ENCODE measurements at places on chromosomes 4 and X. TPM values are rescaled to one million over a fixed set of nuclear protein-coding genes. Genes with fewer than 3 reads are reported as not detected.

Gene CT45A10
- not detected for total RNA-seq

Gene TAF7L
- 0.19 TPM for total RNA-seq

Gene SPIN2A
- 0.98 TPM for total RNA-seq

Gene KCNE5
- 1.9 TPM for total RNA-seq

Gene GYPB
- total RNA-seq = not detected
